ENCODE measurements at places on chromosomes 3 and 15.
A peak's percentile ranks its signal among the peaks of the same experiment; 100 is the strongest.

- no peak for DNase-seq
Measured at GRCh38 chr3:54917862-54918261, 10.0 kb downstream of the LRTM1 start.

DNA sequence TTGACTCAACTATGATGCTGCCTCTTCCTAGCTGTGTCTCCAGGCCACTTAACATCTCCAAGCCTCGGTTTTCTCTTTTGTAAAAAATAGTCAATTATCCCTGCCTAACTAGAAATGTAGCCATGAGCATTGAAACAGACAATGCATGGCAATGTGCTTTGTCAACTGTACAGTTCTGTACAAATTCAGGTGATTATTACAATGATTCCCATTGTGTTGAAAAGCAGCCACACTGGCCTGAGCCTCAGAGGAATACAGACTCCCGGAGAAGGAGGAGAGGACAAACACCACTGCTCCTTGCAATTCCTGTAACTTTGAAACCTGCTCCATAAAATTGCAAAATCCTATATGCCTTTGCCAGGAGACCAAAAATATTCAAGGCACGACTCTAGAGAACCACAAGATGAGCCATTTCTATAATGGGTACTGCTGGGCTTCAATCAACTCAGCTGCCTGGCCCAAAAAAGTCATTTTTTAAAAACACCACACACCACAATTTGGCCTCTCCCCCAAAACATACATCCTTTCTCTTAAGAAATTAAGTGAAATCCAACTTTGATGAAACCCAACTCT, 28.6 kb downstream of the DAPK2 start:
- DNase-seq, result no peak

- DNase-seq, result no peak
Measured at GRCh38 chr15:57061281-57061680, 142.8 kb downstream of the TCF12 start.

DNA sequence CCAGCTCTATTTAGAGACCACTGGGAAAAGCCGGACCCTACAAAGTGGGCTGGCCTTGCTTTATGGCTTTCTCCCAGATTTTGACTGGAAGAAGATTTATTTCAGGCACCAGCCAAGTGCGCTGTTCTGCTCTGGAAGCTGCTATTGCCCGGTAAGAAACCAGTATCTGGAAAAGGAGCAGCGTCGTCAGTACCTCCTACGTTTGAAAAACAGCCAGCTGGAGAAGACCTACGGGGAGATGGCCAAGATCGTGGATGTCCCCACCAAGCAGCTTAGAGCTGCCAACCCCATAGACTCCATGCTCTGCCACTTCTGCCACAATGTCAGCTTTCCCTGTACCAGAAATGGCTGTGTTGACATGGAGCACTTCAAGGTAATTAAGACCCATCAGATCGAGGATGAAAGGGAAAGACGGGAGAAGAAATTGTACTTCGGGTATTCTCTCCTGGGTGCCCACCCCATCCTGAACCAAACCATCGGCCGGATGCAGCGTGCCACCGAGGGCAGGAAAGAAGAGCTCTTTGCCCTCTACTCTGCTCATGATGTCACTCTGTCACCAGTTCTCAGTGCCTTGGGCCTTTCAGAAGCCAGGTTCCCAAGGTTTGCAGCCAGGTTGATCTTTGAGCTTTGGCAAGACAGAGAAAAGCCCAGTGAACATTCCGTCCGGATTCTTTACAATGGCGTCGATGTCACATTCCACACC, 60.9 kb downstream of the PXYLP1 start:
- no peak for DNase-seq

DNA sequence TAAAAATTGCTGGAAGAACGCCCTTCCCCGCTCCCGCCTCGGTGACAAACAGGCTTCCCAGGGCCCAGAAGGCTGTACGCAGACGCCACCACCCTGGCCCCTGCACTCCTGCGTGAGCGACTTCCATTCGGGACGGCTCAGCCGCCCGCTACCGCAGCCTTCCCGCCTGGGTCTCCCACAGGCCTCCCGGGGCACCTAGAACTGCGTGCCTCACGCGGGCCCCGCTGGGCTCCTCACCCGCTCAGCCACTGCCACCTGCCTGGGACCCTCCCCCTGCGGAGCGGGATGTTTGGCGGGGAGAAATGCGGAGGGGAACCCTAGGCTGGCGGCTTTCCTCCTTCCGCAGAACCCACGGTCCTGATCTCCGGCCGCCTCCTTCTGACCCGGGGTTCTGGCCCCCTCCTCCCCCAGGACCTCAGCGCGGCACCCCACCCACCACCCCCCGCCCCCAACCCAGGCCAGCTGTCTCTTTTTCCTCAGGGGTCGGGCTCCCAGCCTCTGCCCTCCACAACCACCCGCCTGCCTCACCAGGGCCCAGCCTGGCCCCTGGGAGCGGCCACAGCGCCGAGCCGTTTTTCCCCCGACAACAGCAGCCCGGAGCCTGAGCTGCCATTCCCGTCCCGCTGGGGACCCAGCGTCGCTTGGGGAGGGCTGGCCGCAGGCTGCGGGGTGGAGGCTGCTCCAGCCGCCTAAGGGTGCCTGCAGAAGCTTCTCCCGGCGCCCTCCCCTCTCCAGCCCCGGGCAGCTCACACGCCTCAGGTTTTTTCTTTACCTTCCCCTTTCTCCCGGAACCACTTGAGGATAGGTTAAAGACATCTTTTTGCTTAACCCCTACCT, 27.6 kb upstream of the RAB7A start:
- peak; percentile 71 for DNase-seq
